ENCODE measurements at places on chromosomes 5 and 9.

DNA sequence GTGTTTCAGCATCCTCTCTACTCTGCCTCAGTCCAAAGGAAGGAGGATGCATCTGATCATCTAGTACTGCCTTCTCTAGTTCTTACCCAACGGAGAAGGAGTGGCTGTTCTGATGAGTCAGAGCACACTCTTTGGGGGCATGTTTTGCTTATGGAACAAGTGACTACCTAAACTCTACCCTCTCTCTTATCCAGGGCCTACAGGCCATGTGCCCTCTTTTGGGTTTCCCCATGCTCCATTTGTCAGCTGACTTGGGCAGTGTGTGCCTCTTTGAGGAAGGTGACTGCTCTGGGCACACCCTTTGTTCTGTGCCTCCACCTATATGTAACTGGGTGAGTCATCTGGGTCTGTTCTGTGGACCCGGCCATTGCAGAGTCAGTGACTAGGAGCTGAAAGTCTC is 89.6 kb upstream of the BNC2 start:
- no peak for DNase-seq

DNA sequence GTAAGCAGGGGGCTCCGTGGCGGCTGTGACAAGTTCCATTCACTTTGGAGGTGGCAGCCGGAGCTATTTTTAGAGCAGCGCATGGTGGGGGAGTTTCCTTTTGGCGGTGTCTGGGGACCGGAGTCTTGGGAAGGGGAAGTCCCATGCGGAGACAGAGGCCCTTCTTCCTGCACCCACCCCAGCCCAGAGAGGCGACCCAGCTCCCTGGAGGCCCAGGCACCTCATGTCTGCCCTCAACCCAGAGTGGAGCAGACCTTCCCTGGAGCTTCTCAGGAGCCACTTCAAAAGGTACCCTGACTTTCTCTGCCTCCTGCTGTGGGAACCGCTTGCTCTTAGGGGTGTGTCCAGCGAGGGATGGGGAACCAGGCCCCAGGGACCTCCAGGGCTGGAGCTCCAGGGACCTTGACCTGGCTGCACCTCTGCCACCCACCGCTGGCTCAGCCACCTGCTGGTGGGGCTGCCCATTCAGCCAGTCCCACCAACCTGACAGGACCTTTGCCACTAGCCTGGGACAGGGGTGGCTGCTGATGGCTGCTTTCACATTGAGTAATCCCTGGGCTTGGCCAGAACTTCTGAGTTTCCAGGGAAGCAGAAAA is 34.1 kb downstream of the NEK6 start:
- no peak for DNase-seq

GRCh38 chr5:71778678-71779276 is 59.7 kb downstream of the CARTPT start:
- DNase-seq = no peak

- no peak for DNase-seq
Measured at GRCh38 chr9:85942913-85943709, 2.2 kb downstream of the NAA35 start.

- no peak for DNase-seq
Measured at GRCh38 chr9:2459756-2460155, 161.8 kb upstream of the VLDLR start.

- DNase-seq = no peak
Measured at GRCh38 chr5:17448877-17449276, 49.2 kb upstream of the TAF11L2 start.

- no peak for DNase-seq
Measured at GRCh38 chr5:77881528-77881927, 105.4 kb upstream of the TBCA start.

DNA sequence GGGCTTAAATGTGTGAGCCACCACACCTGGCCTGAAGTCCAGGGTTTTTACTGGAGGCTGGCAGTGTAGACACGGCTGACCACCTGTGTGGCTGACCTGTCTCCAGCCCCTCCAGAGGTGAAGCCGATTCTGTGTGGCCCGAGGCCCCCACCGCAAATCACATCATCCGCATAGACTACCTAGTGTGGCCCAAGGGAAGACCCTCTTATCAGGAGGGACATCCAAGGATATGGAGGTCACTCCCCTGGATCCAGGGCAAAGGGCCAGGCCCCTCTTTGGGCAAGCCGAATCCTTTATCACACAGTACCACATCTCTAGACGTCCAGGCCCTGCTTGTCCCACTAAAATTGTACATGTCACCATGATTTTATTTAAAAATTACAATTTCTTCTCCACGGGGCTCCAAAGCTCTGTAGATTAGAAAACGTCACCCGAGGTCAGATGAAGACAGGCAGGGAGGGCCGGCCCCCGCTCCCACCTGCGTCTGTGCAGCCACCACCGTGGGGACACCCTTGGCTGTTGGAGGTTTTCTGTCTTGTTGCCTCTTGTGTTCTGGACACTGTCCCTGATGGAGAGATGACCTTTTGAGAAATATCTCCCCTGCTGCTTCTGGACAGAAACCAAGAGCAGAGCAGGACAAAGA is 20.1 kb downstream of the LAMC3 start:
- DNase-seq = no peak

- no peak for DNase-seq
Measured at GRCh38 chr9:77085416-77085815, 66.0 kb downstream of the FOXB2 start.

- no peak for DNase-seq
Measured at GRCh38 chr9:131627648-131628458, 82.5 kb downstream of the PRRT1B start.

- DNase-seq = no peak
Measured at GRCh38 chr5:38543886-38544285, 12.6 kb downstream of the LIFR start.

GRCh38 chr5:88734983-88735382 is 148.0 kb downstream of the MEF2C start:
- DNase-seq = no peak

- DNase-seq = no peak
Measured at GRCh38 chr5:38831117-38831516, 14.7 kb upstream of the OSMR start.

DNA sequence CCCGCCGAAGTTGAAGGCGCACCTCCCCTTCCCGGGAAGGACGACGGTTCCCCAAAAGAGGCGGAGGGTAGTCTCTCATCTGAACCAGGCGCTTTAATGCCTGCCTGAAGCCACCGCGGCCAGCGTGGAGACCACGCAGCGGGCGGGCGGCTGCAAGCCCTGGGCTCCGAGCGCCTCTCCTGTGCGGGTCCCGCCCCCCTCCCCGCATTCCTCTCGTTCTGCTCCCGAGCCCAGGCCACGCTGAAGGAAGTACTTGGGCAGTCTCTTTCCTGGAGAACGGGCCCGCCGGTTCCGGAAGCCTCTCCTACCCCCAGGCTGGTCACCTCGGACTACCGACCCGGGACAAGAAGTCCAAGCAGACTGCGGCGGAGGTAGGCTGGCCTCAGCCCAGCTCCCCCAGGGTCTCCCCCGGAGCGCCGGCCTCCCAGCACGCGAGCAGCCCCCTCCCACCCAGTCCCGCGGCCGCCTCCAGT is 571 bp downstream of the PPIC start:
- DNase-seq = no peak

All from NCI-H1436 treated with DMSO at 0.1 percent for 48 hours (cell line).